Urinary bladder (tissue), 4 donors: ENCODE measurements at places on chromosomes 2 and 18. TPM values are rescaled to one million over a fixed set of nuclear protein-coding genes. Genes with fewer than 3 reads are reported as not detected.

DNA sequence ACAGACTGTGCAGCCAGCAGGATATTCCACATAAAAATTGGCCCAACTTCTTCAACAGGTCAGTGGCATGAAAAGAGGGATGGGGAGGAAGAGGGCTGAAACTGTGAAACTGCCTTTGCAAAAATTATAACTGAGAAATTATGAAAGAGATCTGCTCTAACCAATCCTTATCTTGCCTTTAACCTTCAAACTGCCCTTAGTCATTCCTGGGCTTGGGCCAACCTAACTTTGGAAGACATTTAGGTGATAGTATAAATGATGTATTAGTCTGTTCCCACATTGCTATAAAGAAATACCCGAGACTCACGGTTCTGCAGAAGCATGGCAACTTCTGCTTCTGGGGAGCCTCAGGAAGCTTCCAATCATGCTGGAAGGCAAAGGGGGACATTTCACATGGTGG is 74.5 kb downstream of the RPL31 start:
- no peak for DNase-seq

DNA sequence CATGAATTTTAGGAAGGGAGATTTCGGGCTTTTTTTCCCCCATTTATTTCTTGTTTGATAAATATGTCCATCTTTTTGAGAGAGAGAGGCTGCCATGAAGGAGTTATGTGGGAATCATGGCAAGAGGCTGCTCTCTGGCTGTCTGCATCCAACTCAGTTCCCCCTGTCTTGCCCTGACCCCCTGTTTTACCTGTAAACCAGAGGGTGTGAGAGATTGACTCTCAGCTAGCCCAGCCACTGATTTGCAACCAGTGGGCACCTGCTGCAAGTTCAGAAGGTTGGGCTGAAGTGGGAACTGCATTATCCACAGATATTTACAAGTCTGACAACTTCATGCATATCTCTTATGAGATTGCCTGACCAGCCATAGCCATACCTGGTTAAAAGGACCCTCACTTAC is 625.4 kb upstream of the FANCL start:
- DNase-seq = no peak

GRCh38 chr2:200695191-200695590 is 109.4 kb downstream of the AOX1 start:
- no peak for DNase-seq

ALPI gene
- not detected for polyA plus RNA-seq

CNDP1 gene
- 0.20 TPM for polyA plus RNA-seq

DNA sequence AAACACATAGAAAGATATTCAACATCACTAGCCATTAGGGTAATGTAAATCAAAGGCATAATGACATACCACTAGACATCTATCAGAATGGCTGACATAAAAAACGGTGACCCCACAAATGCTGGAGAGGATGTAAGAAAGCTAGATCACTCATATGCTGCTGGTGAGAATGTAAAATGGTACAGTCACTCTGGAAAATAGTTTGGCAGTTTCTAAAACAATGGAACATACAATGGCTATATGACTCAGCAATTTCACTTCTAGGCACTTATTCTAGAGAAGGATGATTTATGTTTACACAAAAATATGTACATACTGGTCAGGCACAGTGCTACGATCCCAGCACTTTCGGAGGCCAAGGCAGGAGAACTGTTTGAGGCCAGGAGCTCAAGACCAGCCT is 87.3 kb downstream of the COLEC12 start:
- no peak for DNase-seq

GRCh38 chr2:198187841-198188240 is 383.4 kb downstream of the PLCL1 start:
- DNase-seq = no peak

GRCh38 chr2:112065486-112065885 is 10.4 kb downstream of the TMEM87B start:
- DNase-seq = no peak

SLC19A3 gene
- 1.4 TPM for polyA plus RNA-seq

TLX2 gene
- 0.51 TPM for polyA plus RNA-seq

DNA sequence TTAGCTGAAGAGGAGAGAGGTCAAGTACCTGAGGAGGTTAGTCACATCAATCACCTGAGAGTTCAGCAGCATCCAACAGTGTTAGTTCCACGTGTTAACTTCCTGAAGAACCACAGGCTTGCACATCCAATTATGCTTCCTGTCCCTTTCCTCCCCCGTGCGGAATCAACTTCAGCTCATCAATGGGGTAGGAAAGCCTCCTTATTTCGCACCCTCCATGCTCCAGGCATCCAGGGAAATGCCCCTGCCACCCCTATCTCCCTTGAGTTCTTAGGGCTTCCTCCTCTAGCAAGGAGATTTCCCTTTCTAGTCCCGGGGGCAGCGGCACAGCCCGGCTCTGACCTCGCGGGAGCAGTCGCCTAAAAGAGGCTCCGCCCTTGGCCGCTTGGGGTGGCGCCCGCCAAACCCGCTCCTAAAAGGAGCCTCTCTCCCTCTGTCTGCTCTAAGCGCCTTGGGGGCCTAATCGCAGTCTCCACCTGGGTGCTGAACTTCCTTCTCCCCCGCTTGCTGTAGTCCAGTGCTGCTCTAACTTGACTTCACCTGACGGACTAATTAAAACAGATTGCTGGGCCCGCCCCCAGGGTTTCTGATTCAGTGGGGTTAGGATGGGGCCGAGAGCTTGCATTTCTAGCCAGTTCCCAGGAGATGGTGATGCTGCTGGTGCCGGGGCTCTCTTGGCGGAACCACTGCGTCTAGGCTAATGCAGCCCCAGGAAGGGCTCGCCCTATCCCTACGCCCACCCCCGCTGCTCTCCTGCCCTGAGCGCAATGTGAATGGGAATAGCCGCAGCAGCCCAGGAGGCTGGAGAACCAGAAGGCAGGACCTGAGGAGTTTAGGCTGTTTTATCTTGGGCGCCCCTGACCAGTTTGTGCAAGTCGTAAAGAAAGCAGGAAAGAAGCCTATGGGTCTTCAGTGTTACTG is 3.4 kb upstream of the TET3 start:
- no peak for DNase-seq

DNA sequence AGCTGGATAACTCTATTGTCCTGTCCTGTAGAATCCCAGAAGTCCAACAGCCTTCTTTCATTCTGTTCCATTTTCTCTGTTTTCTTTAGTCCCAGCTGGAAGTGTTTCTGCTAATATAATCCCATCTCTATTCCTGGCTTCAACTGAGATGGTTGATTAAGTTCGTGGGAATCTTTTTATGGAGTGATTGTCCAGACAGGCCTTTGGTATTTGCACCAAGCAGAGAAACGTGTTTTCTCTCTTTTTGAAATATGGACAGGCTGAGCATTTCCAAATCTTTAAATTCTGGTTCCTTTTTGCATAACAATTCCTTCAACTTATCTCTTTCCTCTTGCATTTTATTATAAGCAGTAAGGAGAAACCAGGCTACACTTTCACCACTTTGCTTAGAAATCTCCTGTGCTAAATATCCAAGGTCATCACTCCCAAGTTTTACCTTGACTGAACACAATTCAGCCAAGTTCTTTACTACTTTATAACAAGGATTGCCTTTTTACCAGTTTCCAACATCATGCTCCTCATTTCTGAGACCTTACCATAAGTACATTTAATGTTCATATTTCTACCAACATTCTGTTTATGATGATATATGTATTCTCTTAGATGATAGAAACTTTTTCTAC is 108.8 kb downstream of the ZFP36L2 start:
- DNase-seq = no peak

DNA sequence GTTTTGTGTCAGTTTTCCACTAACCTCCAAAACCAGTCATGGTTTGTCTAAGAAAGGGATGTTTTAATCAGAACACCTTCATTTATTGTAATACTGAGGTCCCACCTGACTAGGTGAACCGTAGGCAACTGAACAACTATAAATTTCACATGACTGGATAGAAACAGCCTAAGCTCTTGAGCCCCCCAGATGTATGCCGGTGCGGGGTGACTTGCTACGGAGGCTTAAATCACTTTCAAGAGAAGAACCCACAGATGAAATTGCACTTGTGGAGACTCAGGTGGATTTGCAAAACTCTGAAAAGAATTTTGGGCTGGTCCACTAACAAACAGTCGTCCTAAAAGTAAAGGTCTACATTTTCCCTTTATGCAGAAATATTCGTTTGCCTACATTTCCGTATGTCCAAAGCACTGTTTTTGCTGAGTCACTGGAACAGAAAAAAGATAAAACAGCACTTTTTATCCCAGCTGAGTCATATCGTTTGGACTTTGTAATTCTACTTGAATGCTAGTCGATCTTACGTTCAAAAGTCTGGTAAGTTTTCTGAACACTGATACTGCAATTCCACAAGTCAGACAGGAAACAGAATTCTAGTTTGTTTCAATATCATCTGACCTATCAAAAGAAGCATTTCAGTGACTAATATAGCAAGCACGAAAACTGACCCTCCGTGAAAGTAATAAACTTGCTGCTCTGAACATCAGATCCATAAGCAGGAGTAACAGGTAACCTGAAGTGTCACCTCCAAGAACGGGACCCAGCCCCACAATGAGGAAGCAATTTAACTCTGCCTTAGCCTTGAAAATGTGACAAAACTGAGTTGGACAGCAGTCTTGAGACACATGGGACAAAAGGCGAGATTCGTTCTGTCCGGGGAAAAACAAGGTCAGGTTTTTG is 18.1 kb downstream of the ZNF516 start:
- peak; percentile 37 for DNase-seq

ATP6V1C2 gene
- 0.56 TPM for polyA plus RNA-seq

- DNase-seq = peak; percentile 6
Observed at GRCh38 chr2:232761301-232761907, 15.0 kb downstream of the KCNJ13 start.

DNA sequence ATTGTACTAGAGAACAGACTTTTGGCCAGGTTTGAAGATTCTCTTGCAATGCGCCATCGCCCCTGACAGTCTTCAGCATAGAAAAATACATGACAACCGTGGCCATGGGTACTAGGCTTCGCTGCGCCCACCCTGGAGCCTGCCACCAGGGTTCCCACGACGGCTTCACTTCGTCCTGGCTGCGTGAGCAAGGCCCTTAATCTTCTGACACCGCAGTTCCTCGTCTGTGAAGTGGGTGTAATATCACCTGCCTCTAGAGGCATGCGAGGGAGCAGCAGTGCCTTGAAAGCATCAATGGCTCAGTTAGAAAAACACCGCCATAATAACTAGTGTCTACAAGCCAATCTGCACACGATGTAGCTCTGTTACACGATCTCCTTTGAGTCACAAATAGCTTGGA is 175.2 kb upstream of the HS6ST1 start:
- no peak for DNase-seq

DNA sequence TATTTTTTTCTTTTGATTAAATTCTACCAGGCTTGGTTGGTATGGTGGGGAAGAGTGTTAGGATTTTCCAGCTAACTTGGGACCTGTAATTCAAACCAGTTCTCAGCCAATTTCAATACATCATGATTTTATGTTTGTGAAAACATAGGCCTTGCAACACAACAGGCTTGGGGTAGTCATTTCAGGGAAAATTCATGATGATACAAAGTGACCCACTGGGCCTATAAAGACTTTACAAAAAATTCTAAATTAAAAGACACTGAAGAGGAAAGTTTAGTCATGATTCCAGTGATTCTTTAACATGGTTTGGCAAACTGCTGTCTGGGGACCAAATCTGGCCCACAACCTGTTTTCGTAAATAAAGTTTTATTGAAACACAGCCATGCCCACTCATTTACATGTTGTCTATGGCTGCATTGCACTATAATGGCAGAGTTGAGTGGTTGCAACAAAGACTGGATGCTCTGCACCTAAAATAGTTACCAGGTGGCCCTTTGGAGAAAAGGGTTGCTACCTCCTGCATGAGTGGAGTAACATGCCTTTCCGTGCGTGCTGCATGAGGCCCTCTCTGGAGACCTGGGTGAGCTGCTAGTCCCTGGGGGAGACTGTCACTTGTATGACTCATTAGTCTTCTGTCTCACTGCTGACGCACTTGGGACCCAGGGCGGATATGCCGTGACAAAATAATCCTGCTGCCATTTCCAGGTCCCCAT is 73.6 kb downstream of the NPAS2 start:
- no peak for DNase-seq

ATG16L1 gene
- 24.5 TPM for polyA plus RNA-seq

GRCh38 chr18:55821219-55821618 is 233.2 kb upstream of the TCF4 start:
- DNase-seq = no peak

GRCh38 chr2:144596073-144596871 is 76.4 kb upstream of the ZEB2 start:
- no peak for DNase-seq

- no peak for DNase-seq
Observed at GRCh38 chr2:224682134-224682533, 34.0 kb downstream of the CCDC195 start.

- no peak for DNase-seq
Observed at GRCh38 chr2:3460156-3460555, 59.2 kb downstream of the ADI1 start.

DNA sequence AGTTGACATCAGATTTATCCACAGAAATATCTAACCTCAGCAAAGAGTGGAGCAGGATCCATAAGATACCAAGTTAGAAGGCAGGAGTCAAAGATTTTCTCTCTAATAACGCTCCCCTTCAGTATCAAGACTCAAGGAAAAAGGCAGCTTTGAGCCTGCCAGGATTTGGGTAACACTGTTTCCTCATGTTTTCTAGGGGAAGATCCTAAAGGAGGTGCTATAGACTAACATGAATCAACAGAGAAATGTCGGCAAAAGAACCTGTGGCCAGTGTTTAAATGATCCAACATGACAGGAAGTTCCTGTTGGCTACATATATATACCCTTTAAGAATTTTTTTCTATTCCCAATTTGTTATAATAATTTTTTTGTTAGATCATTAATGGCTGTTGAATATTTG is 402.3 kb downstream of the TGIF1 start:
- DNase-seq = no peak

VSNL1 gene
- polyA plus RNA-seq = 1.1 TPM

FRZB gene
- 6.3 TPM for polyA plus RNA-seq

DNA sequence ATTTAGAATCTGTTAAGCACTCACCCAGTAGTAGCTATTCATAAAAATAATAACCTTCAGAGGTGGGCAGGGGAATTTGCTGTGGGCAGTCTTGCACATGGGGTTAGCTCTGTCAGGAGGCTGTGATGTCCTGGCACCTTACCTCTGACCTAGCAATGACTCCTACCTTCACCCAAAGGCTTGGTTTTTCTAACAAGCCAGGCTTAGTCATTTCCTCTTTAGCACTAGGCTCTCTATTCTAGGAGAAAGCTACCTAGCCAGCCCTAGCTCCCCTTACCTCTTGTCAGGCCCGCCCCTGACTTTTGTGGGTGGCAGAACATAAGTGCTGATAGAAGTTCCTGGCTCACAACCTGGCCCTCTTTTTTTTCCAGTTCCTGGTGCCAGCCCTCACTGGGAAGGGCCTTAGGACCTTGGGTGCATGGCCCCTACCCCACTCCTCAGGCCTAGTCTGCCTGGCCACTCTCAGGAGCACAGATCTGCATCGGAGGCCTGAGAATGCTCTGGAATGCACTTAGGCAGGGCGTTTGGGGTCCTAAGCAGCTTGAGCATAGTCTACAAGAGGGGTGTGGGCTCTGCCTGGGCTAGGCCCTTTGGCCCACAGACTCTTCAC is 17.7 kb downstream of the CPLX4 start:
- no peak for DNase-seq

SP5 gene
- 2.8 TPM for polyA plus RNA-seq

DNA sequence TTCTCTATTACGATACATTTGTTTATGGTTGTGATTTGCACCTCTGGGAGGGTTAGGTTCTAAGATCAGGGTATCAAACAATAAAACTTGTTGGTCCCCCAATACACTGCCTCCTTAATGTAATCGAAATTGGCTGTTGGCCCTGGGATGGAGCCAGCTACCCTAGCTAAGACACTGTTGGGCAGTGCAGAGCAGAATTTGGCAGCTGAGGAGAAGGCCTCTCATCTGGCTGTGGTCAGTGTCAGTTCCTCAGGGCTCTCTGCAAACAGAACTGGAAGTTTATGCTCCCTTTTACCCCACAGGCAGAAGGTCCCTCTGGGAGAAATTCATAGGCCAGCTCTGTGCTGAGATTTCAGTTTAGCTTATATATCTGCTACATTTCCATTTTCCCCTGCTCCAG is 8.6 kb upstream of the HAAO start:
- DNase-seq = no peak
